T-helper 2 cell (primary cell): ENCODE measurements at places on chromosomes 7 and 10.

DNA sequence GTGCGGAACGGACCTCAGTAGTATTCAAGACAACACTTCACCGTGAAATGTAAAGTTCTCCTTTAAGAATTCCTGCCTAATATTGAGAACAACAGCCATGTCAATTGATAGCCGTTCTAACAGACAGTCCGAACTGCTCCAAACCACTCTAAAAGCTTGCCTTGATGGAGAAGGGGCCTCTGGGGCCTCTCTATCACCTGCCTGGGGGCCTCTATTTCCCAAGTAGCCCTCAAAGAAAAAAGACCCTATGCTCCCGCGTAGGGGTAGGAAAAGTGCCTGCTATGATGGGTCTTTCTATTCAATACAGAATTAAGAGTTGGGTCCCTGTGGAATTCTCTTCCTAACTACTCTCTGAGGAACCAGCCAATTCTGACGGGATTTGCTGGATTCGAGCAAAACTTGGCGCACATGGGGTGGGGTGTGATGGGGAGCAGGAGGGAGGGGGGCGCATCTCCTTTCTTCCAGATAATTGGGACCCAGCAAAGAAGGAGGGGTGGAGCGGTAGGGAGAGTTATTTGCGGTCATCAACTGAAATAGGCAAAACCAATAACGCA lies 8.3 kb upstream of the DLX6 start:
- no peak for DNase-seq

DNA sequence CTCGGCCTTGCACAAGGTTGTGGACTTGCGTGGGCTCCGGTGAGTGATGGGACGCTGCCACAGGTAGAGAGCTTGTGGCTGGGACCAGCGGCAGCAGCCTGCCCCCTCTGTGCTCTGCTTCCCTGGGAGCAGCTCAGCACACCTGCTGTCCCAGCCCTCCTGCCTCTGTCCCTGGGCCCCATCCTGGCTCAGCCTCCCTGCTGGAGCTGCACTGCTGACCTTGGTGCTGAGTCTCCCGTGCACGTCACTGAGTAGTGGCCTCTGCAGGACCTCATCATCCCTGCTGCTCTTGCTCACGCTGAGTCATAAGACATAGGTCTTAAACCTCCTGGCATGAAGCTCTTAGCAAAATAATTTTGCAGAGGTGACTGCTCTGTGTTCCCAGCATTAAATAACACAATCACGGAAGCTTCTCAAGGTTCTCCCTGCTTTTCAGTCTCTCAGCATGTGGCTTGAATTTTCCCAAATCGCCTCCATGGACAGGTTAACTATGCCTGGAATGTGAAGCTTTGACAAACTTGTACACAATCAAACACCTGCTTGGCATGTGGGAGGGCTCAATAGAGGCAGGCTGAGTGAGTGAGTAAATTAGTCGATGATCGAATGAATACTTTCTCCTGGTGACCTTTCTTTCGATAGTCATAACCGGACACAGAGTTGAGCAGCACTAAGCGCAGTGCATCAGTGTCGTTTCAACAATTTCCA lies 63.8 kb upstream of the NPS start:
- no peak for DNase-seq

DNA sequence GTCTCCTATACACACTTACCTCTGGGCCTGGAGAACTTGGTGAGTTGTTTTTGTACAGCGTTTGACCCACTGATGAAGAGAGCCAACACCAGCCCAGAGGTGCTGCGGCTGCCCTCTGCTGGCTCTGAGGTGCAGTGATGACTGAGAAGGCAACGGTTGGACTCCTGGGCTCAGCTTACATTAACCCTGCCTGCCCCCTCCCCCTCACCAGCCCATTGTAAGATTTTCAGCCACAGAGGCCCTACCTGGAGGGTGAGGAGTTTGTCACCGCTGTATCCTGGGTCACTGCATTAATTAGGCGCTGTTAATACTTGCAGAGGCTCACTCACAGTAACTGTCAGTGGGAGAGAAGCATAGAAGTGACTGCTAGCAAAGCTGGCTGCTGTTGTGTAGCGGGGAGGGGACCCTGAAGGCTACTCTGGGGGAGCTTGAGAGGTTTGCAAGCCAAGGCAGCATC lies 19.0 kb upstream of the ANKRD2 start:
- peak; percentile 21 for DNase-seq

GRCh38 chr7:110647266-110647665 lies 443.7 kb upstream of the LRRN3 start:
- DNase-seq, result no peak

DNA sequence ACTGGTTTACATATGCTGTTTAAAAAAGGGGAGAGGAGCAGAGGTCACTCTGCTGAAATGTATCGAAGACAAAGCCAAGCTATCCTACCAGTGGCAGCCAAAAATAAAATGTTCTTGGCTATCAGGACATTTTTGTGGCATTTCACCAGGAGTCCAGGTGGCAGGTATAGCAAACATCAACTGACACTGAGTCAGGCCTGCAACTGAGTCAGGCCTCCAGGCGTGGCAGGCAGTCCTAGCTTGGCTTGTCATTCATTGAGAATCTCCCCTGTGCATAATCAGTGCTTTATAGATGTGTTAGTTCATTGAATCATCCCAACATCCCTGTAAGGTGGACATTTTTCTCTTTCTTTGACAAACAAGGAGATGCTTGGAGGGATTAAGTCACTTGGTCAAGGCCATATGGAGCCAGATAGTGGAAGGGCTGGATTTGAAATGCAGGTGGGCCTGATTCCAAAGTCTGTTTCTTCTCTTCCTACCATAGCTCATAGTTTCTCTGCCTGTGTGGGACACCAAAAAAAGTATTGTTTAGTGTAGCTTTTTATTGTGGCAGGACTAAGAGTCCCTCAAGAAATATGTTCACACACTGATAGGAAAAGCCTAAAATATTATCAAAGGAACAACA lies 4.3 kb downstream of the DYNC1I1 start:
- DNase-seq, result no peak

DNA sequence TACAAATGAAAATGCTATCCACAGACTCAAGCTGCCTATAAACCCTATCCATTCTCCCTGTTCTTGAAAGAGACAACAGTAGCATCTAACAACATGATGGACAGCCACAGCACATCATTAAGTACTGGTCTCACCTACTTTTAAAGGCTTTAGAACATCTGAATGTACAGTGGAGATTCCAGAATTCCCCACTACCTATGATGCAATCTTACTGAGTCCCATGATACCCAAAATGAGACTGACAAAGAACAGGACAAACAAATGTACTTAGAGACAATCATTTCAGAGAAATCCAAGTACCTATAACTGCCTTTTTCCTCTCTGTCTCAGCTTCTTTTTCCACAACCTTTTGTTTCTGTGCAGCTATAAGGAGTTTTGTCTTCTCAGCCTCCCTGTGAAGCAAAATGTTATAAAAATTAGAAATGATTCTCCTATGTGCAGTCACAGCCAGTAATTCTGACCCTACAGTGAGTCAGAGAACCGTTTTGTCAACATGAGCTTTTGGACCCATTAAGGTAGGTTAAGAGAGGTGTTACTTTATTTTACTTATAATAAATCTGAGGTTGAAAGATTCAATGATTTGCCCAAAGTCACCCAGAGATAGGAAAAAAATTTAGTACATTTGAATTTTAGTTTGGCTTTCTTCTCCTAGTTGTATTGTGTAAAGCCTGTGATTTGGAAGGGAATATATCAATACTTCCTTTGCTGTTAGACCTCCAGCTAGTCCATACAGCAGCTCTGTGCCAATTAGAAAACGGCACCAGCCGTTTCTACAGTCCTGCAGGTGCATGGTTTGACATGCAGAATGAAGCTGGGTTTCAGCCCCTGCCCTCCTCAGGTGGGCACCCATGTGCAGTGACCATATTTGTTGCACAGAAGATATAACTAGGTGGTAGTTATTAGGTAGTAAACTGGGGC lies 21.9 kb downstream of the ERLIN1 start:
- DNase-seq, result no peak

DNA sequence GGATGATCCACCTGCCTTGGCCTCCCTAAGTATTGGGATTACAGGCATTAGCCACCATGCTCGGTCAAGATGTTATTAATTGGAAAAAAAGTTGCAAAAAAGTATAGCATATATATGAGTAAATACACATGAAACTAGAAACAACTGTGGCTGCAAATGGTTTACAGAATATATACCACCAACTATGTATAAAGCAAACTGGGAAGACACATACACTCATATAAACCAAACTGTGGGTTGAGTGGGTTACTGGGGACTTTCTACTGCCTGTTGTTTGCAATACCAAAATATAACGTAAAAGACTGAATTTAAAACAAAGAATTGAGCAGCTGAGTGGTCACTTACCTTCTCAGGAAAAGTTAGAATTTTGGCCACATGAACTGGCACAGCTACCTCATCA lies 8.1 kb downstream of the POLR3A start:
- DNase-seq, result no peak

- no peak for DNase-seq
Observed at GRCh38 chr7:134502463-134503371, 24.6 kb upstream of the AKR1B10 start.

- no peak for DNase-seq
Observed at GRCh38 chr10:1400101-1401070, 336.9 kb downstream of the ADARB2 start.

- no peak for DNase-seq
Observed at GRCh38 chr10:100485801-100486495, 23.1 kb downstream of the WNT8B start.

DNA sequence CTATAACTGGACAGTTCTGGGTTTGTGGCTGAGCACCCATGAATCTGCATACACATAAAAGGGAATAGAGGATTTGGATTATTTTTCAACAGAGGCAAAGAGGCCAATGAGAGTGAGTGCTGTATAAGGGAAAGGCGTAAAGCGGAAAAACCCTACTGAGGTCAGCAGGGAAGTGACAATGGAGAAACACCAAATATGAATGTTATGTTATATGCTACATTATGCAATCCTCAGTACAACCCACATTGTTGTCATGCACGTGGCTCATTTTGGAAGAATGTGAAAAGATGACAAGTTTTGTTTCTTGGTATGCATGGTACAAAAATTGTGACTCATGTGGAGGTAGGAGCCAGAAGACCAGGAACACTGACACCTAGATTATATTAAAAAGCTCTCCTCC lies 113.6 kb upstream of the AMPH start:
- DNase-seq, result no peak

- DNase-seq, result no peak
Observed at GRCh38 chr7:110600956-110601355, 490.0 kb upstream of the LRRN3 start.

DNA sequence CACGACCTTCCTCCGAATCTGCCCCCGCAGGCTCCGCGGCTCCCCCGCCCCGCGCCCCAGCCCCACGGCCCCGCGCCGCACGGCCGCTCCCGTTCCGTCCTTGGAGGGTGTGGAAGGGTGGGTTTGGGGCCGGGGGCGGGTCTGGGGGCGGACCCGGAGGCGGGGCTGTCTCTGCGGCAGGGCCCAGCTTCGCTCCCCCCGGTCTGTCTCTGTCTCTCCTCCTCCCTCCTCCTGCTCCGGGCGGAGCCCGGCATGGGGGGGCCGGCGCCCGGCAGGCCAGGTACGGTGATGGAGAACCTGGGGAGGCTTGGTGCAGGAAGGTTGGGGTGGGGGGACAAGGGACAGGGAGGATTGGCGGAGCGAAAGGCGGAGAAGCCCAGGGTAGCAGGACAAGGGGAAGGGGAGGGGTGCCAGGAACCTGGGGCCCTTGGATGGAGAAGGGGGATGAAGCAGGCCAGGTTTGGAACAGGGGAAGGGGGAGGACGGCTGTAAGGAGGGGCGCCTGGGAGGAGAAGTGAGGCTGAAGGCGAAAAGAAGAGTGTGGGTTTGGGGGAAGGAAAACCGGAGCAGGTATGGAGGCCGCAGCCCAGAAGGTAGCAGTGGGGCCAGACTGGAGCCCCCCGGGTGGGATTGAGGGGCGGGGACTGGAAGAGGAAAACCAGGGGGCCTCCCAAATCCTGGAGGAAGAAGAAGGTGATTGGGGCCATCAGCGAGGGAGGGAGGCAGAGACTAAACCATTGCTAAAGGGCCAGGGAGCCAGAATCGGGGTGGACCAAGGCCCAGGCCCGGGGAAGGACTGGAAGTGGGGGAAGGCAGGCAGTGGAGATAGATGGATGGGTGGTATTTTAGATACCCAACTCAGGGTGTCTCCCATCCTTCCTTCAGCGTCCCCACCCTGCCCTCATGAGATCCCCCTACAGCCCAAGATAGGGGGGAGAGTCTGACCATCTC lies at the start of gene NYAP1:
NYAP1 (plus strand) TSS at position 206 of the 951 bp plus-strand sequence. CDS start 1,385 bp downstream, outside the sequence.
- no peak for DNase-seq

- DNase-seq, result no peak
Observed at GRCh38 chr7:148500978-148501377, 89.6 kb upstream of the C7orf33 start.

- DNase-seq, result no peak
Observed at GRCh38 chr10:86863484-86863842, 94.0 kb downstream of the MMRN2 start.

- DNase-seq, result peak; percentile 52
Observed at GRCh38 chr7:2520131-2520760, 672 bp downstream of the LFNG start.

- DNase-seq, result no peak
Observed at GRCh38 chr7:6171532-6172223, 100.7 kb downstream of the CYTH3 start.

DNA sequence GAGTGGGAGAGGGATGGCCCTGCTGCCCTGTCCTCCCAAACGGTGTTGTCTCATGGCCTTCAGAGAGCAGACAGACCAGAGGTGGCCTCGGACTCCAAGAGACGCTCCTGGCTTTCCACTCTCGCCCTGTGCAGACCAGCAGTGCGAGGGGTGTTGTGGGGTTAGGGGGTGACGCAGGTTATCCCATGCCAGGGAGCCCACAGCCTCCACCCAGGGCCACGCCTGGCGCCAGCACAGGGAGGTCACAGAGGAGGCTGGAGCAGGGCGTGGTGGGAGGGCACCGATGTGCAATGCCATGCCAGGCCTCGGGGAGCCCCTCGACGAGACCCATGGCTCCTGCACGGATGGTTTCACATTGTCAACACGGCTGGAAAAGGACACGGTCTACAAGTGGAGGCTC lies 52.1 kb downstream of the INPP5A start:
- no peak for DNase-seq

DNA sequence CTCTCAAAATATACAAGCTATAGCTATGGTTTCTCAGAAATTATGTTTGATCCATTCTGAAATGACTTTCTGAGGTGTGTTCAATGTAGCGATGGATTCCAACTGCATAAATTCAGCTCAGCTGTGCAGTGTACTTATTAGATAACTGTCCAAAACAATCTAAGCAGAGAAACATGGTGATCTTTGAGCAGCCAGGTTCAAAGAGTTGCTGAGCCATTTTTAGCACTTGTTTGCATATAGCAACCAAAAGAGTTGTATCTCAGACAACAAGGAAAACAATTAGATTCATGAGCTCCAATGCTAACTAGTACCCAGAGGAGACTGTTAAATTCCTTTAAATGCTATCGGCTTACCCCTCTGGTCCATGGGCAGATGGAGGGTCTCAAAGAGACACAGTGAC lies 15.9 kb upstream of the KCNIP2 start:
- no peak for DNase-seq

DNA sequence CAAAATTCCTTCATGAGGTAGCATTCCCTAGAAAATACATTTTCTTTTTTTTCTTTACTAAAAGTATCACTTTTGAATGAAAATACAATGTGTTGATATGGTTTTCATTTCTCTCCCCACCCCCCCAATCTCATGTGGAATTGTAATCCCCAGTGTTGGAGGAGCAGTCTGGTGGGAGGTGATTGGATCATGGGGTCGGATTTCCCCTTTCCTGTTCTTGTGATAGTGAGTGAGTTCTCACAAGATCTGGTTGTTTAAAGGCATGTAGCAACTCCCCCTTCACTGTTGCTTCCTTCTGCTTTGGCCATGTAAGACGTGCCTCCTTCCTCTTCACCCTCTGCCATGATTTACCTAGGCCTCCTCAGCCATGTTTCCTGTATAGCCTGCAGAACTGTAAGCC lies 790.3 kb upstream of the KCND2 start:
- DNase-seq, result no peak

GRCh38 chr7:114722562-114722961 lies 199.3 kb upstream of the MDFIC start:
- no peak for DNase-seq
